ENCODE measurements at places on chromosomes 1 and 21.

- DNase-seq, result no peak
Measured at GRCh38 chr1:198679535-198680173, 40.8 kb downstream of the PTPRC start.

GRCh38 chr1:169474302-169474995, 11.3 kb downstream of the SLC19A2 start:
- no peak for DNase-seq

DNA sequence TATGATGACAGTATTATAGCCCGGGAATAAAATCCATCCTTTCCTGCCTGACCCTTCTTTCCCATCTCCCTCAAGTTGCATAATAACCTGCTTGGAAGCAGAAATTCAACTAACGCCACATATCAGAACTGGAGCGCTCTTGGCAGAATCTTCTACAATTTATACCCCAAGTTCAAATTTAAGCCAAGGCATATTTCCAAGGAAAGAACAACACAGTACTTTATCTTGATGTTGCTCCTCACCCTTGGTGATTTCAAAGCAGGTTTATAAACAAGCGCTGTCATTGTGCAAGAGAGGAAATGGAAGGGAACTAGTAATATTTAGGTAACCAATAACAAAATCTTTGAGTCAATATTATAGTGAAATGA, 38.0 kb upstream of the PTGFRN start:
- no peak for DNase-seq

GRCh38 chr1:109948285-109948630, 36.3 kb upstream of the AHCYL1 start:
- no peak for DNase-seq

- DNase-seq, result no peak
Measured at GRCh38 chr21:25456672-25457071, 150.6 kb downstream of the MRPL39 start.

DNA sequence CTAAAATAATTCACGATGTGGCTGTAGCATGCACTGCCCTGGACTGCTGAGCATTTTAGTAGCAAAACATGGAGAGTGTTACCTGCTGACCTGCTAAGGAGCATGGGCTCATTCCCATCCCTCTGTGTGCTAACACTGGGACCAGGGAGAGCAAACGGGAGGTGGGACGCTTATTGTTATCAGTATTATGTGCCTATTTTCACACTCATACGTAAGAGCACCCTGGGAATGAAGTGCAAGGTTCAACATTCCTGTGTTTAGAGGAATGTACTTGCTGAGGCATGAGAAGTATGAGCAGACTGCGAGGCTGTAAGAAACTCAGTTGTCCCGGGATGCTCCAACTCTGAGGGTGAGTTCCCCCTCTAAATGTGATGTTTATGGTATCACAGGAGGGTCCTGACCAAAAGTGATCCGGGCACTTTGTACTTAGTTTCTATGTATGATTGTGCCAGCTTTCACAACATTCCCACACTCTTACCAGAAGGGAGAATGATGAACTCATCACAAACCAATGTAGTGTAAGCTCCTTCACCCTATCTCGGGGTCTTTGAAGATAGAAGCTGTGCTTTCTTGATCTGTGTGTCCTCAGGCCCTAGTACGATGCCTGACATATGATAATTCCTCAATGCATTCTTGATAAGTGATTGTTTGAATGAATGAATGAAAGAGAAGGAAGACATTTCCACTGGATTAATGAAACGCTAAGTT, 164.8 kb downstream of the KCNJ6 start:
- DNase-seq, result no peak

DNA sequence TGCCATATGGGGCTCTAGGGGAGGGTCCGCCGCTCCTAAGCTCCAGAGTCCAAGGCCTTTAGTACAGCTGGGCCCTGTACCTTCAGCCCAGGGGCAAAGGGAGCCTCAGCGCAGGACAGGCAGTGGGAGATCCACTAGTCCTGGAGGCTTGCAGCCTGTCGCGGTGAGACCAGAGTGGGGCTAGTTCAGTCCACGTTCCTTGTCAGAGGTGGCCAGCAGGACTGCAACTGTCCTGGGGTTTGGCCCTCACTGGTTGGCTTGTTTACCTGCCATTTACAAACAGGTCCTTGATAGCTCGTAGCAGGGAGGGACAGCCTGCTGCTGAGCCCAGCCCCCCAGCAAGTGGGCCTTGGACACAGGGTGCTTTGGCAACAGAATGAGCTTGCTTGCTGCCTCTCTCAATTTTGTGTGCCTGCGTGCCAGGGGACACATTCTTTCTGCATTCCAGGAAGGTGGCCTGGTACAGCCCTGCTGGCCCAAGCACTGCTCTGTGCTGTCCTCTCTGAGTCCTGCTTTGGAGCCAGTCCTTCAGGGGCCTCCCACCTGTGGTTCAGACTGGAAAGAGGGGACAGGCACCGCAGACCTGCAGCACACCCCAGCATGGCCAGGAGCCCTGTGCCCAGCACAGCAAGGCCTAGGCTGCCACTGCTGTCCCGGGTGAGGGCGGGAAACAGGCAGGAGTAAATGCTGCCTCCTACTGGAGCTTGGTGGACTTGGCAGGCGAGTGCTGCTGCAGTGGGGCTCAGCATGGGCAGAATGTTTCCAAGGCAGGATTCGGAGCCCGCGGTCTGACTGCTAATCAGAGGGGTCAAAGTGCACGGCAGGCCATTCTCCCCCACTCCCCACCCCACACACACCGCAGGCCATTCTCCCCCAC, 15.2 kb downstream of the H6PD start:
- DNase-seq, result peak; percentile 38

DNA sequence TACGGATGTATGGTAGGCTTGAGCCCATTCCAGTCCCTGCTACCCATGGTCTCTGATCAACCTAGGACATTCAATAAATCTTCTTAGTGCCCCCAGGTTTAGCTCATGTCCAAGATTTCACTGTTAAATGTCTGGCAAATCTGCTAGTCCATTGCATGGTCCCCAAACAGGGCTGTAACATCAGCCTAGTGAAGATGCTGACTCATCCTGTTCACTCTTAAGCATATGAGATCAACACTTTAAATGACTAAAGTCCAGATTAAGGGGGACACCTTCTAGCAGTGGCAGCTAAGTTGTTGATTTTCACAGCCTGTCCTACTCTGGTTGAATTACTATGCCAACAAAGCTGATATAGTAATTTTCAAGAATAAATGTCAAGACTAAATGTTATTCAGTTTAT, 46.5 kb upstream of the NUF2 start:
- DNase-seq, result no peak

GRCh38 chr1:88061492-88062177, 622.4 kb upstream of the PKN2 start:
- peak; percentile 80 for DNase-seq

GRCh38 chr1:226108935-226109828, 46.7 kb downstream of the H3-3A start:
- no peak for DNase-seq

All from Kasumi-1 (cell line).